ENCODE measurements at places on chromosomes 4 and X.

- no peak for DNase-seq
Observed at GRCh38 chr4:177228599-177228998, 81.1 kb upstream of the NEIL3 start.

GRCh38 chrX:15292861-15293260, 22.6 kb downstream of the ASB11 start:
- no peak for DNase-seq

DNA sequence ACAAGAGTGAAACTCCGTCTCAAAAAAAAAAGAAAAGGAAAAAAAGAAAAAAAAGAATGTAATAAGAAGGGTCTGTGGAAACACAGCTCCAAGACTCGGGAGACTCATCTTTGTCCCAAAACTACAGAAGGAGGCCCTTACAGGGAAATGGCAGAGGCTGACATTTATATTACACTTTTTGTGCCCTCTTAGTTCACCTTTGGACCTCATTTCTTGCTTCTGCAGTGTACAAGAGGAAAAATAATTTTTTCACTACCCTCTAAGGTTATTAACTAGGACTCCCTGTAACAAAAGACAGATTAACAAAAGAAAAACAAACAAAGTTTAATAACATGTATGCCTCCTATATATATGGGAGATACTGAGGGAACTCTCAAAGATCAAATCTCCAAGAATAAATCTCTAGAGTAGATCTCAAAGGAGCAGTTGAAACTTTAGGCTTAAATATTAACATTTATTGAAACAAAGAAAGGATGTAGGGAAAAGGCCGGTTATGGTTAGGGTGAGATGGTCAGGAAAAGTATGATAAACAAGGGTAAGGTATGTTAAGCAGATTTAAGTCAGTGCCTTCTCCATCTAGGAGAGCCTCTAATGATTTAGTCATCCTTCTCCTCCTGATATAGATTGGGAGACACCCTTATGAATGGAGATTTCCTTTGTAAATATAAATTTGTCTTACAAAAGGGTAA, 121.3 kb upstream of the JADE1 start:
- DNase-seq: no peak

- DNase-seq: no peak
Observed at GRCh38 chrX:146934256-146934655, 119.7 kb upstream of the CXorf51A start.

GRCh38 chr4:88958080-88958479, 98.9 kb downstream of the FAM13A start:
- no peak for DNase-seq

GRCh38 chr4:164467493-164467892, 286.4 kb upstream of the SMIM31 start:
- no peak for DNase-seq

GRCh38 chr4:113561092-113561491, 200.4 kb downstream of the CAMK2D start:
- DNase-seq: no peak

- no peak for DNase-seq
Observed at GRCh38 chr4:94575652-94576051, 123.9 kb downstream of the PDLIM5 start.

- no peak for DNase-seq
Observed at GRCh38 chr4:44544158-44544557, 95.5 kb upstream of the KCTD8 start.

DNA sequence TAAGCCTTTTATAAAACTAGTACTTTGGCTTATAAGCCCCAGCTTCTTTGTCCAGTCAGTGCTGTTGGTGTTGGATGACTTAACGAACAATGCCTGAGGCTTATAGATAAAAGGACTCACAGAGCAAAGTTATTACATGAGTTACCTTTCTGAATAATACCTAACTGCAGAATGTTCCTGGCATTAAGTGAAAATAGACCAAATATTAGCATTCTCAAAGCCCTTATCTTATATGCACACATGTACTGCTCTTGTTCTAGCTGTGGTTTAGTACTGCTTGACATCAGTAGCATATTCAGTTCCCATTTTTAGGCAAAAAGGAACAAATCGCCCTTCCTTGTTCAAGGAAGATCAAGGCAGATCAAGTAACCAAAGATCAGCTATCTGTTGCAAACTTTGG, 131.6 kb downstream of the ZNF330 start:
- no peak for DNase-seq
